ENCODE measurements at places on chromosomes 3 and 15.
A peak's percentile ranks its signal among the peaks of the same experiment; 100 is the strongest.

DNA sequence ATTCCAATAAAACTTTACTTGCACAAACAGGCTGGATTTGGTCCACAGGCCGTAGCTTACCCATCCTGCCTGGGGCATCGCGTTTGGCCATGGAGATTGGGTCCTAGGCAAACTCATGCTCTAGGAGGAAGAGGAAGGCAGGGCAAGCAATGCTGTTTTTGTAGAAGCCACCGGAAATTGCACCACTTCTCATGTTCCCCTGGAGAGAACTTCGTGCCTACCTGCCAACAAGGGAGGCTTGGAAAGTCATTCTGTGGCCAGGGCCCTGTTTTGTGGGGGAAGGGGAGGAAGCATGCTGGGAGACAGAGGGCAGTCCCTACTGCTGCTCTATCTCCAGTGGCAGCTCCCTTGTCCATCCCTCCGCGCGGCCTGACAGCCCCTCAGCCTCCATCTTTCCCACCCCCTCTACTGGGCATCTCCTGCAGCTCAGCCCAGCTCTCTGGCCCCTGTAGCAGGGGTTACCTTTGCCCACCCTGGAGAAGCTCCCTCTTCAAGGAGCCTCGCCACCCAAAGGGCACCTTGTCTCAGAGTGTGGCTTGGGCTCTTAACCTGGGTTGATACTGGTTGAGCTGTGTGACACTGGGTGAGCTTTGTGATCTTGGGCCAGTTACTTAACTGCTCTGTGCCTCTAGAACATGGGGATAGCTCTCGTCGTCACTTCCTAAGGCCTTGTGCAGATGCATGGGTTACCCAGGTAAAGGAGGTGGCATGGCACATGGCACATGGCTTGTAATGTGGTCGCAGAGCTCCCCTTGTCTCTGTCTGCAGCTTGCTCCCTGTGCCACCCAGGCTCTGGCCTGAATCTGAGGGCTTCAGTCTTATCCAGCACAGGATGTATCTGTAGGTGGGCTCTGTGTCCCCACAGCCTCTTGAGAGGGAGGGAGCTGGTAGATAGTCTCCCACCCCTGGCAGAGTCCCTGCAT is 6.1 kb downstream of the ABTB1 start:
- peak; percentile 15 for DNase-seq

GRCh38 chr3:80643421-80643820 is 875.6 kb upstream of the ROBO1 start:
- DNase-seq: no peak

- DNase-seq: no peak
Observed at GRCh38 chr3:175105066-175105465, 245.9 kb downstream of the NAALADL2 start.

DNA sequence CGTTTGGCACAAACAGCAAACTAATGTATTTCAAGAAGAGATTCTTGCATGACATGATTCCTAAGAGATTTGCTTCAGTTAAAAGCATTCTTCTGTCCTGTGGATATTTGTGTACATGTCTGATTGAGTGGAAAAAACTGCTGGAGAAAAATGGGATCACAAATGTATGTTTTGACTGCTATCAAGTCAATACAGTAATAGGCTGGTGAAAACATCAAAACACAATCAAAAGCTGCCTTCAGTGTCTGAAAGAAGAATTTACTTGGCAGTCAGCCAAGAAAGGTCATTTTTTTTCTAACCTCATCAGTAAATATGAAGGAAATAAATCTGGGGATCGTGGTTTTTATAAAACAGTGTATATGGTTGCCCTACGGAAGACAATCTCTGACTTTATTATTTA is 1214.8 kb downstream of the NSUN3 start:
- DNase-seq: no peak

GRCh38 chr3:37935756-37936666 is 54.6 kb upstream of the VILL start:
- DNase-seq: no peak

GRCh38 chr3:181932039-181932438 is 220.3 kb downstream of the SOX2 start:
- DNase-seq: no peak

GRCh38 chr15:38745126-38745525 is 180.5 kb upstream of the RASGRP1 start:
- DNase-seq: no peak

DNA sequence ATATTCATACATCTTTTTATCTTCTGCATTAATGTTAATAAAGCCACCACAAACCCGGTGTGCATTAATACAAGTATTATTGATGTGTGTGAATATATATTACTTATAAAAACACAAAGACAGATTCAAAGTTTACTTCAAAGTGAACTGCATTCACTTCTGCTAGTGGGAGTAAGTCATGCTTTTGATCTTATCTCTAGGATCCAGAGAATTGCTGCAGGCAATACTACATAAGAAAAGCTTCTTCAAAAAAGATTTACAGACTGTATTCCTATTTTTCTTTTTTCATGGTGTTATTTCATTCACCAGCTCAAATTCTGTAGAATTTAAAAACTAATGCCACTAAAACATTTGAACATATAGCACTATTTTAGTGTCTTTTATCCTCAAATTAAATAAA is 87.5 kb upstream of the CBLB start:
- no peak for DNase-seq

DNA sequence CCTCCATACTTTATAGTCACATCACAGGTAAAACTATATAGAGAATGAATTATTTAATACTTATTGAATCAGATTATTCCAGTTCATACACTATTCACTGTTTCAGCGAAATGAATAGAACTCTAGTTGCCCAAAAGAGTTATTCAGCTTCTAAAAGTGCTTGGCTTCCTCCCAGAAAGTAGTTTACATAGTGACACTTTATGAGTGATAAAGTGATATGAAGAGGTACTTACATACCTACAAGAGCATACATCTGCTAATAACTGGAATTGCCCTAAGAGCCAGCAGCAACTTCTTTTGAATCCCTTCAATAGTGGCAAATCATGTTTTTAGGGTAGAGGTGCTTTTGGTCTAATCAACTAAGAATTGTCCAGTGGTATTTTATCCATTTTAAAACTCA is 635.1 kb upstream of the AGTR1 start:
- no peak for DNase-seq

DNA sequence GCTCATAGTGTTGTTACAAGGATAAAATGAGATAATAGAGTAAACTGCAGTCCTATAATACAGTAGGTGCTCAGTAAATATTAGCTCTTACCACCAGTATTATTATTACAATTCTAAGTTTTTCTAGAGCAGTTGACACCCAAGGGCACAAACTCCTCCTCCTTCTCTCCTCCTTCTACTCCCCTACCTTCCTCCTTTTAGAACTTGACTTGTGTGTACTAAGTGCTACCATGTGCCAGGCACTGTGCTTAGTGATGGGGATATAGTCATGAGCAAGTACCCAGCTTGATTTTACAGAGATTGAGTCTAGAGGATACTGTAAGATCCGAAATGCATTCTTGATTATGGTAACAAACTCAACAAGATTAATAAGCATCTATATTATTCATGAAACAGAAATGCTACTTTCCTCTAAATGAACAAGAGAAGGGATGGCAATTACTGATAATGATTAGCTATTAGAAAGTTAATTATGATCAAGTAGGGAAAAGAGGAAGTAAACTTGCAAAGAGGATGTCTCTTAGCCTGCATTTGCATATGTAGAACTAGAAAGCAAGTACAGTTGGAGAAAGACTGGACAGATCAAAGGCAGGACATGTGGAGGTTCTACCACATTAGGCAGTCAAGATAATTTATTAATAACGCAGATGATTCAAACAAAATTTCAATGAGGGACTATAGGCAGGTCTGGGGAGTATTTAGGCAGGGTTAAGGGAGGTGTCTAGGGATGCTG is 72.3 kb downstream of the CLDN11 start:
- no peak for DNase-seq

GRCh38 chr15:59703979-59704796 is 15.1 kb upstream of the BNIP2 start:
- no peak for DNase-seq

DNA sequence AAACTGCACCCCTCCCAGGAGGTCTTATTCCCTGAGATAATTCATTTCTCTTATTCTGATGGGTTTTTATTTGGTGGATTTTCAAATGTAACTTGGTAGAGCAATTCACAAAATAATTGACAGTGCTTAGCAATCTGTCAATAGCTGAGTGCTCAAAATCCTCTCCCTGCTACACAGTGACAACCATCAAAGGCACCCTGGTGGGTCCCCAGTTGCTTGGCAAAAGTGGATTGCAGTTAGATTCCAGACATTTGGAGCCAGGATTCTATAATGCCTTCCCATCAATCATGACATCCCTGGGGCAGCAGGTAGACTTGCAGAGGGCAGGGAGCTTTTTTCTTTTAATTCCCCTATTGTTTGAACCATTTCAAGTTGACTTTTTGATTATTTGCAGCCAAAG is 59.0 kb downstream of the FHIT start:
- no peak for DNase-seq

GRCh38 chr15:63238796-63239195 is 38.6 kb upstream of the APH1B start:
- DNase-seq: no peak

DNA sequence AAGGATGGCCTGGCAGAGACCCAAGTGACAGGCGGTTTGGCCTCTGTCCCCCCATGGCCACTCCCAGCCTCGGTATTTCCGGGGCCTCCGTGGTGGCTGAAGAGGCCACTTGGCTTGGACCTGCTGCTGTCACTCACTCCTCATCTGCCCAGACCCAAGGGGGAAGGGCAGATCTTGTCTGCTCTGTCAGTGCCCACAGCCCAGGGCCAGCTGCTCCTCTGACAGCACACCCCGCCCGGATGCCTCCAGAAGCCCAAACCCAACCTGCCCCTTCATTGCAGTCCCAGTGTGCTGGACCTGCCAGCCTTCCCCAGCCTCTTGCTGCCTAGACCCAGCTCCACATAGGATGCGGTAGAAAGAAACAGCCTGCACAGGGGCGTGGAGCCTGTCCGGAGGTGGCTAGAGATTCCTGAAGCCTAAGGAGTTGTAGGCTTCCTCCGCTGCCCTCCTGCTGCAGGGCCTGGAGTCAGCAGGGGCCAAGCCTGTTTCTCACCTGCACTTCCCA is 52.0 kb downstream of the MAGEF1 start:
- DNase-seq: no peak

DNA sequence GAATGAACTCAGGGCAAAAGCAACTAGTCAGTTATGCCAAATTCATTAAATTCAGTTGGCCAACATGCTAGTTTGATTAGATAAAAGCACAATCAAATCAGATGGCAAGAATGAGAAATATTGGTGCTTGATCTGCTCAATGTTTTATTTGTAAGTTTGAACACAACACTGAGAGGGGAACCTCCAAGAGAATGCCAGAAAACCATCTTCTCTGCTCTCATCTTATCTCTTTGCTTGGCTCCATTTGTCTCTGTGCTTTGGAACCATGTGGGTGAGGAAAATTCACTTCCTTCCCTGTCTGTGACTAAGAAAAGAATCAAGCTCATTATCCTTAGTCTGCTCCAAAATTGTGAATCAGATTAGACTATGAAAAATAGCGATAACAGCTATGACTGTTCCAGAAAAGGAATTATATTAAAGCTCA is 43.6 kb upstream of the DCBLD2 start:
- no peak for DNase-seq

GRCh38 chr3:45226206-45226915 is at the start of gene TMEM158:
TMEM158 (minus strand) TSS chr3:45226287; CDS start chr3:45226027, 260 bp downstream.
- peak; percentile 77 for DNase-seq

DNA sequence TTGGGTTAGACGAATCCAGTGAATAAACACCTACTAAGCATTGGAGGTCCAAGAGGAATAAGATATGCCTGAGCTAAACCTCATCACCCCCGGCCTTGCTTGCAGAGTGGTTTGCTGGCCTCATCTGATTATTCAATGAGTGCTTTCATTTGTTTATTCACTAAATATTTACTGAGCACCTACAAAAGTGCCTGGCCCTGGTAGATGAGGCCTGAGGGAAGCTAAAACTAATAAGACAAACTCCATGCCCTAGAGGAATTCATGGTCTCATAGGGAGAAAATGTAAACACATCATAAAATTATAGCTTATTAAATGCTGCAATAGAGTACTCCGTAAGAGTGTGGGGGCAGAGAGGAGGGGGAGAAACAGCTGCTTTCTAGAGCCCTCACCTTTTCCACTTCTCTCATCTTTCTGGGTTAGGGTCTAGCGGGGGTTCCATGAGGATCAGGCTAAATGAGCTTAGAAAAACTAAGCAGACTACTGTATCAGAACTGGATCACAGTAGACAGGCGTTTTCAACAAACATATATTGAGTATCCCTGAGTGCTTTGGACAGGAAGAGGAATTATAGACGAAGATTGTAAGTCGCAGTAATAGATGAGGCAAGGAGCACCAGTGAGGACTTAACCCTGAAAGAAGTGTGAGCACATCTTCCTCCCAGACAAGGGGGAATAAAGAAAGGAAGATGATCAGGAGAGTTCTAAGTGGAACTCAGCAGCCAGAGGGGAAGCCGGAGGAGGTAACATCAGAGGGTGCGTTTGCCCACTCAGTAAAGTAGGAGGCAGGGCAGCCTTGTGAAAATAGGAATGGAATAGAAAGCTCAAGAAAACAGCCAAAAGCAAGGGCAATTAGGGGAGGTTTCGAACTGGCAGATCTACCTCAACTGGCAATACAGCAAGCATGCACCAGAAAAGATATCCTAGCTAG is 31.5 kb upstream of the LAMP3 start:
- DNase-seq: peak; percentile 49

DNA sequence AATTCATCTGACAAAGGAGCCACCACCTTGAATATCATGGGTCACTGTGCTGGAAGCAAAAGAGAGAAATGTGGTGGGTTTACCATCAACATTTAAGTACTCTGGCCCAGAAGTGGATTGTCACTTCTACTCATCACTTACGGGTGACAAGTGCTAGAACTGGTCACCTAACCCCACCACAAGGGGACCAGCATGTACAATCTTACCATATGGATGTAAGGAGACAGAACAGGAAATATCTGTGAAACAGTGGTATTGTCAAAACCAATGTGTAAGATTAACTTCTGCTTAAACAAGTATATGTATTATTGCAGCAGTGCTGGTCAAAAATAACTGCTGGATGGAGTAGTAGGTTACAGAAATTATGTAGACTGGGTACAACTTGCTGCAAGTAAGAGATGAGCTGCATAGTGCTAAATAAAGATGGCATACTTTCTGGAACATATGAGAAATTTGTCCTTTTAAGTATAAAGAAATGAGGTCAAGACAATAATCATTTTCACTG is 171.8 kb downstream of the POTEB3 start:
- peak; percentile 44 for DNase-seq

- no peak for DNase-seq
Observed at GRCh38 chr3:181948286-181948685, 236.6 kb downstream of the SOX2 start.

- DNase-seq: peak; percentile 69
Observed at GRCh38 chr3:161409069-161409468, 37.8 kb upstream of the SPTSSB start.

DNA sequence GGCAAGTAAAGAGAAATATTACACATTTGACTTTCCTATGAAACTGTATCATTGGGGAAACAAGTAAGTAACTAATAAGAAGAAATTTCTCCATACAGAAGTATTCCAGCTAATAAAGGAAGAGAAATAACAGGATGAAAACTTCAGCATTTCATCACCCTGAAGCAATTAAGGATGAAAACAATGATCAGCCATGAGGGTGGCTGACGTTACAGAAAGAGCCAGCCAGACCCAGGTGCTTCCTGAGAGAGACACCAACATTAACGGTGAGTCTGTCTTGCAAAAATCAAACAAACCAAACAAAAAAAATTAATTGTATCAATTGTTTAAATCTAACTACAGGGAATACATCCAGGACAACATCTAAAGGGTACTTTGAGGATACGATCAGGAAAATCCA is 190.0 kb downstream of the ARRDC4 start:
- DNase-seq: peak; percentile 11

GRCh38 chr3:78098367-78098766 is 1058.5 kb downstream of the ROBO2 start:
- DNase-seq: no peak
